ENCODE measurements at places on chromosomes 16 and 17.

DNA sequence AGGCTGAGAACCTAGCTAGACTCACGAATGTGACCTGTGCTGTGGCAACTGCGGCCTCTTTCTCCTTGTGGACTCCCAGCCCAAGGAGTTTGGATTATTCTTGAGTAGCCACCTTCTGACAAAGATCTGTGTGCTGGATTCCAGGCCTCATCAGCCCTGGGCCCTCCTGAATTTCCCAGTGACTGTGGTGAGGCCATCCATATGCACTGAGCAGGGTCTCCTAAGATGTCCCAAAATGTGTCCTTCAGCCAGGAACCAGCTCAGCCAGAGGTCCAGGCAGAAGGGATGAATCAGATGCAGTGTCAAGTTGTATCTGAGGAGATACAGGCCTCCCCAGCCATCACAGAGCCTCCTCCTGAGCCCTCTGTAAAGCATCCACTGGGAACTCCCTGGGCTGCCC is 124.5 kb downstream of the CCDC182 start:
- DNase-seq, result no peak

DNA sequence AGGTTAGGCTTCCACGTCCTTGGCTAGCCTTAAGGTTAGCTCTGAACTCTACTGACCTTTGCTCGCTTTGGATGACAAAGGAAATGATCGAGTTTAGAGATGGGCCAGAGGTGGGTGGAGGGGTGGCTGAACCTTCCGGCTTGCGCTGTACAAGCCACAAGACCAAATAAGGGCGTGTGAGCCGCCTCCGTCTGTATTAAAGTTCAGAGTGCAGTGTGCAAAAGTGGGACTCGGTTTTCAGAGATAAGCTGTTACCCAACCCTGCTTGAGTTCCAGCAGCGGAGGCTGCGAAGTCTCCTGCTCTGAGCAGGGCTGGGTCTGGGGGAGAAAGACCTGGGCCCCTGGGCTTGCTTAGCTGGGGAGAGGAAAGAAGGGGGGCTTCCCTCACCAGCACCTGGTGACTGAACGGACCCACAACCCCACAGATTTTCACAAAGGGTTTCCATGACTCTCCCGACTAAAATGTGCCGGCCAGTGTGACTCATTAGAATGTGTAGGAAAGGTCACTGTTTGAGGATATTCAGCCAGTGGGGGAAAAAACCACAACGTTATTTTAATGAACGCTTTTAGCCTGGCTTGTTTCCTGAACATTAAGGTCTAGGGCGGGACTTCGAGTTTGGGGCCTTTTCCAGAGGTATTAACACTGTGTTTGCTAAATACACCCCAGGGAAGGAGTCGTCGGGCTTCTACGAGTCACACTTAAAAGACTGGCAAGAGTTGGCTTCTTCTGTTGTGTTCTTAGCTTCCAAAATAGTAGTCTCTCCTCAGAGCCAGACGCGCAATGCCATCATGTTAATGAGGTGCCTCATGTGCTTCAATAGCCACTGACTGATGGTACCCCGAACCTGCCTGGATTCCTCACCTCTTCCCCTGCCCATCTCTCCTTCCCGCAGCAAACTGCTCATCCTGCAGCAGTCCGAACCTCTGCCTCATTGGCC is 67.0 kb downstream of the CENPV start:
- peak; percentile 53 for DNase-seq

DNA sequence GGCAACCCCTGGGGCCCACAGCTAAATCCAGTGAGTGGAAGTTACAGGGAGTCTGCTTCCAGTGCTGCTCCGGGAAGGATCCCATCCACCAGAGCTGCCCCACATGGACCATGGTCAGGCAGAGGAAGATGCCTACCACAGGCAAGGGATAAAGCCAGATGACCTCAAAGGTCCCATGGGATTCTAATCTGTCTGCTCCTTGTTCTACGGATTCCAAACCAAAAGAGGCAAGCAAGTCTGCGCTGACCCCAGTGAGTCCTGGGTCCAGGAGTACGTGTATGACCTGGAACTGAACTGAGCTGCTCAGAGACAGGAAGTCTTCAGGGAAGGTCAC is 1.4 kb downstream of the CCL4L2 start:
- no peak for DNase-seq

- no peak for DNase-seq
Measured at GRCh38 chr17:82436601-82437324, 13.8 kb downstream of the CYBC1 start.

- peak; percentile 55 for DNase-seq
Measured at GRCh38 chr17:68198931-68199836, 48.7 kb upstream of the AMZ2 start.

DNA sequence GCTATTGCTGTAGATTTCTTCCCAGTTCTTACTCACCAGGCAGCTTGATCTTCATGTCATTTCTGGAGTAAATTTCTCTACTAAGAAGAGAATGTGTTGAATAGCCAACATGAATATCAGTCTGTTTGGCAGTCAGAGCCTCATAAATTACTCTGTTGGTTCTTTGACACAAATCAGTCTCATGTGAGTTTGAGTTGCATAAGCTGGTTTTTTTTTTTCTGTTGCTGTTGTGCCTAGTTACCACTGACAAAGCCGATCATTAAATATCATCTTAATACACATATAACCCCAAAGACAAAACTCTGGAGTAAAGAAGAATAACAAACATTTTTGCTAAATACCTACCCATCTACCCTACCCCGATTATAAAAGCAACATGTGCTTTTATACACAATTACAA is 240.5 kb upstream of the KCNJ16 start:
- no peak for DNase-seq

- no peak for DNase-seq
Measured at GRCh38 chr16:56625943-56626654, 518 bp downstream of the MT1E start.

DNA sequence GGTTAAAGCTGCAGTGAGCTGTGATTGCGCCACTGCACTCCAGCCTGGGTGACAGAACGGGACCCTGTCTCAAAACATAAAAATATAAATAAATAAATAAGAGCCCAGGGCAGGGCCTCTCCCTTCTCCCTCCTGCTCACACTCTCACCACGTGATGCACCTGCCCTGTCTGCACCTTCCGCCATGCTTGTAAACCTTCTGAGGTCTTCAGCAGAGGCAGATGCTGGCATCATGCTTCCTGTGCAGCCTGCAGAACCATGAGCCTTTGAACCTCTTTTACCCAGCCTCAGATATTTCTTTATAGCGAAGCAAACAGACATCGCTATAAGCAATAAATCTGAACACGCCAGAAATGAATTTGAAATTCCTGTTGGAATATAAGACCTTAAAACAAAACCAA is 48.5 kb downstream of the HNF1B start:
- no peak for DNase-seq

DNA sequence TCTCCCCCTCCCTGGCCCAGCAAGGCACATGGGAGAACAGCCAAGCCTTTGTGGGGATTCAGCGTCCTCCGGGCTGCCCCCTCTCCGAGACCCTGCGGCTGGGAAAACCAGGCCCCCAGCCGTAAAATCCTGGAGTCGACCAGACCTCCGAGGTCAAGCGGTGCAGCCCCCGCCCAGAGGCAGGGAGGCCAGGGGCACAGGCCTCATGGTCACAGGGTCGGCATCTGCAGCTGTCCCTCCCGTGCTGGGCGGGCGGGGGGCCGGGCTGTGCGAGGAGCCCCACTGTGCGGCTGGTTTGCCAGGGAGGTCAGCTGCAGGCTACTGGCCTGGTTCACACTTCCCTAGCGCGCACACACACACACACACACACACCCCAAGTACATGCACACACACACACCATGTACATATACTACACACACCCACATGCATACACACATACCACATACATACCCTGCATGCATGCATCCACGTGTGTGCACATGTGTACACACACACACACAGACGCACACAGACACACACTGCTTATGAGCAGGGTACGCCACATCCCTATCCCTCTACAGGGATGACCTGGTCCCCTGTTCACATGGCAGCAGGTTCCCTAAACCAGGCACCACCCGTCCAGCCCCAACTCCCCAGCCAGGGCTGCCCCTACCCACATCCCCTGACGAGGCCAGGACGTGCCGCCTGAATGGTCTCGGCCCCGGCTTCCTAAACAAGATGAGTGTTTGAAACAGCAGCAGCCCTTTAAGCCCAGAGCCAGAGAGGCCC is 108.9 kb upstream of the CIBAR2 start:
- no peak for DNase-seq

GRCh38 chr17:17545031-17545820 is 46.3 kb downstream of the PEMT start:
- DNase-seq, result no peak

GRCh38 chr17:39675390-39676082 is 7.3 kb downstream of the PNMT start:
- no peak for DNase-seq

GRCh38 chr16:69293401-69293800 is 17.7 kb upstream of the VPS4A start:
- no peak for DNase-seq

DNA sequence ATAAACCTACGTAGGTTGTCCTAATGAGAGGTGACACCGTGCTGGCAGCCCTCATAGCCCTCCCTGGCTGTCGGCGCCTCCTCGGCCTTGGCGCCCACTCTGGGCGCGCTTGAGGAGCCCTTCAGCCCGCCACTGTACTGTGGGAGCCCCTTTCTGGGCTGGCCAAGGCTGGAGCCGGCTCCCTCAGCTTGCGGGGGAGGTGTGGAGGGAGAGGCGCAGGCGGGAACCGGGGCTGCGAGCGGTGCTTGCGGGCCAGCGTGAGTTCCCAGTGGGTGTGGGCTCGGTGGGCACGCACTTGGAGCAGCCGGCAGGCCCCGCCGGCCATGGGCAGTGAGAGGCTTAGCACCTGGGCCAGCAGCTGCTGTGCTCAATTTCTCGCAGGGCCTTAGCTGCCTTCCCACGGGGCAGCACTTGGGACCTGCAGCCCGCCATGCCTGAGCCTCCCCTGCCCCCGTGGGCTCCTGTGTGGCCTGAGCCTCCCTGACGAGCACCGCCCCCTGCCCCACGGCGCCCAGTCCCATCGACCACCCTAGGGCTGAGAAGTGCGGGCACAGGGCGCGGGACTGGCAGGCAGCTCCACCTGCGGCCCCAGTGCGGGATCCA is 40.1 kb upstream of the AMZ2 start:
- DNase-seq, result no peak

DNA sequence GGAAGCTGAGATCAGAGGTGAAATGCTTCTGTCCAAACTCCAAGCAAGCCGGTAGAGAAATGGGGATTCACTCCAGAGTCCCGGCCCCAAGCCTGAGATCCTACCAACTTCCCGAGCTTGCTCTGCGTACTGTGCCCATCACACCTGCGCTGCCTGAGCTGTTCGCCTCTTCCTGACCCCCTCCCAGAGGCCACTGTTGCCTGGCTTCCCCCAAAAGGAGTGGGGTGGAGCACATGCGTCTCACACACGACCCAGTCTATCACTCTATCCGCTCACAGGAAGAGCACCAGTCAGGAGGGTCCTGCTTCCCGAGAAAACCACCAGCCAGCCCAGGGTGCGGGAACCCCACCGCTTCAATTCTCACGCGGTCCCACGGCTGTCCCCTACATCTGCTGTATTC is 13.5 kb upstream of the C16orf95 start:
- DNase-seq, result no peak

- no peak for DNase-seq
Measured at GRCh38 chr16:84085773-84086172, 31.0 kb downstream of the MBTPS1 start.

DNA sequence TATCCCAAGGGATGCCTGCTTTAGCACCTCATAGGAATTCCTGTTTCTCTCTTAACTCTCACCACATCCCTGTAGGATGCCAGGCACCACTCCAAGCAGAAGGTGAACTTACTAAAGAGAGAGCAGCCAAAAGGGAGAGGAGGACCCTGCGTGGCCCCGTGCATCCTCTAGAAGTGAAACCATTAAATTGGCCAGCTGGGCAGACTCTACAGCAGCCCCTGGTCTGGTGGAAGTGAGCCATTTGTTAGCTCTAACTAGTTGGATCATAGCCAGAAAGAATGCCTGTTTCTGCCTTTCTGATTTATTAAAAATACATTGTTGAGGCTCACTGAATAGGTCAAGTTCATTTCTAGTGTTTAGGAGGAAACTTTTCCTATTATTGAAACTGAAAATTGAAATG is 22.3 kb downstream of the TMEM11 start:
- no peak for DNase-seq

GRCh38 chr17:51269991-51270390 is 9.6 kb downstream of the UTP18 start:
- DNase-seq, result no peak

GRCh38 chr16:2465653-2466415 is 5.3 kb upstream of the NTN3 start:
- DNase-seq, result no peak

DNA sequence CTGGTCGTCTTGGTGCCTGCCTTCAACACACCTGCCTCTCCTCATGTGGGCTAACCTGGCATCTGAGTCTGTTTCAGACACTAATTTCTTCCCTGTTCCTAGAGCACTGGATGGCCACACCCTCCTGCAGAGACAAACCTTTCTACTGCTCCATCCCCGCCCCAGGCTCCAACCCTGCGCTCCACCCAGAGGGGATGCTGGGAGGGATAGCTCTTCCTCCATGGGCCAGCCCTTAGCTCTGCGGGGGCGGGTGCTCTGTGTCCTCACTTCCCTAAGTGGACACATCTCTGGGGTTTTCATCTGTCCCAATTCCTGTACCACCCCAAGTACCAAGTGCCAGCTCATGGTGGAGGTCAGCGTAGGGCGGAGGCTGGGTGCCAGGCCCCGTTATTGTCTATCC is 11.0 kb upstream of the CRISPLD2 start:
- DNase-seq, result no peak

DNA sequence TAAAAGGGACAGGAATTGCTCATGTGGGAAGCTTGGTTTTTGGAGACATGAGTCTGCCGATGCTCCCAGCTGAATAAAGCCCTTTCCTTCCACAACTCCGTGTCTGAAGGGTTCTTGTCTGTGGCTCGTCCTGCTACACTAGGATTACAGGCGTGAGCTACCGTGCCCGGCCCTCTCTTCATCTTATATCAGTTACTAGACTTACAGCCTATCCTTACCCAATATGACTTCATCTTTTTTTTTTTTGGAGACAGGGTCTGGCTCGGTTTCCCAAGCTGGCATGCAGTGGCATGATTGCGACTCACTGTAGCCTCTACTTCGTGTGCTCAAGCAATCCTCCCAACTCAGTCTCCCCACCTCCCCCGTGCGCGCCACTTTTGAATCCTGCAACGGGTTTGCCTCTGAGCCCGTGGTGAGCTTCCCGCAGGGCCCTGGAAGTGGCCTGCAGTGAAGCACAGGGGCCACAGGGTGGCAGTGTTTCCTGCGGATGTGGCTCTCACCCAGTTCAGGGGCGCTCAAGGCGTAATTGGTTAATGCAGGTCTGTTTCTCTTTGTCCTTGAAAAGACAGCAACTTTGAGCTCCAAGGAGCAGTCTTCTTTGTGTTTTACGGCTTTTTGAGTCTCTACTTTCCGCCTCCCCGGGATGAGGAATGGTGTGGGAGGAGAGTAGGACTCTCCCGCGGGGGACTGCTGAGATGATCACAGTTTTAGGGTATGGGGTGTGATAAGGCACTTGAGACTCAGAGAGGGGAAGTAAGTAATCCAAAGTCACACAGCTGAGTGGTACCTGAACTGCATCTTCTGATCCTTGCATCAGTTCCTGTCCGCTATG is 22.7 kb upstream of the GPRC5B start:
- peak; percentile 54 for DNase-seq

GRCh38 chr17:17481860-17482259 is 5.1 kb downstream of the MED9 start:
- DNase-seq, result no peak

Data from CD4-positive, alpha-beta T cell (primary cell).